SJSA1 (cell line): ENCODE measurements at places on chromosomes 2 and 18. TPM values are rescaled to one million over a fixed set of nuclear protein-coding genes. Genes with fewer than 3 reads are reported as not detected.

DNA sequence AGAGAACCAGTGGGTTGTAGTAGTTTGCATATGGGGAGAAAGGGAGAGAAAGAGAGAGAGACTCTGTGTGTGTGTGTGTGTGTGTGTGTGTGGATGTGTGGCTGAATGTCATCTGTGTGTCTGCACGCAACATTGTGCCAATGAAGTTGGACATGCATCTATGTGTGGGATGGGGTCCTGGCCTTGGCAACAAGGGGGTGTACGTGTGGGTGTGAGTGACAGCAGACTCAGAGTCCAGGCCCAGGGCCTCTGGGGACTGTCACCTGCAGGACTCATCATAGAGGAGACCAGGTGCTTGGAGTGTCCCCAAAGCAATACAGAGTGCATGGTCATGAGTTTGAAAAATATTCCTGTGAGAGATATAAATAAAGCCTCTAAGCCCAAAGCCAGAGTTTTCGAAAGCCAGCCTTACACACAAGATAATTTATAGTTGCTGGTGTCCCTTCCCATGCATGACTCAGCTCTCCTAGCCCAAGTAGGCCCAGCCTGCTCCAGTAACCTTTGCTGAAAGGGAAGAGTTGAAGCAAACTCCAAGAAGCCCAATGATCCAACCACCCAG, 59.9 kb downstream of the TNP1 start:
- no peak for DNase-seq

The ANKRD29 gene
- 0.34 TPM in 1 of 2 replicates, not detected in the other for total RNA-seq

GRCh38 chr2:123953846-123954245, 71.2 kb upstream of the CNTNAP5 start:
- no peak for DNase-seq

- DNase-seq, result peak; percentile 86
Observed at GRCh38 chr18:11392292-11392691, 217.1 kb upstream of the SLC35G4 start.

DNA sequence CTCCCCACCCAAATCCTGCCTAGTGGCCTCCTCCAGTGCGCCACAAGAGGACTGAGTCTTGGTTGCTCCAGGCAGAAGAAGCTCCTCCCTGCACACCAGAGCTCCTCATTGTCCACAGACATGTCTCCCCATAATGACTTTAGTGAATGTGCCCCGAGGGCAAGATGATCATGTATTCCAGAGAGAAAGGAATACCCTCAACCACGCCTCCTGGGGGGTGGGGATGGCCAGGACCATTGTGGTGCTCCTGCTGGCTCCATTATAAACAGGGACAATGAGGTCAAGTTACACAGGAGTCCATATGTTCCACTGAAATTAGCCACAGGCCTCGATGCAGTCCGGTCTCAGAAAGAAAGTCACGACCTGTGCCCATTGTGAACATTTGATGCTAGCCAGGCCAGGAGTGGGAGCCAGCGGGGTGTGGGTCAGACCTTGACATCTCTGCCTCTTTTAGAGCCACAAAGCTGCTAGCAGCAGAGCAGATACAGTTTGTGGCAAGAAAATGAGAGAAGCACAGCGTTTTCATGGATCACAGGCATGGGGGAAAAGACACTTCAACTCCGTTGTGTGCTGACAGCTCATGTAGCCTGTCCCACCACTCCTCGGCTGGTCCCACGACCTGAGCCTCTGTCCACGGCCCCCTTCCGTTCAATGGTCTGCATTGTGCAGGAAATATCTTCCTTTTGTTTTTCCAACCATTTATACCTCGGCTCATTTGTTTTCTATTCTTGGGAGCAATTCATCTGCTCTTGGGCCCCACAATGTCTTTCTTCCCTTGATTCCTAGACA, 70.7 kb upstream of the FZD7 start:
- DNase-seq, result no peak

DNA sequence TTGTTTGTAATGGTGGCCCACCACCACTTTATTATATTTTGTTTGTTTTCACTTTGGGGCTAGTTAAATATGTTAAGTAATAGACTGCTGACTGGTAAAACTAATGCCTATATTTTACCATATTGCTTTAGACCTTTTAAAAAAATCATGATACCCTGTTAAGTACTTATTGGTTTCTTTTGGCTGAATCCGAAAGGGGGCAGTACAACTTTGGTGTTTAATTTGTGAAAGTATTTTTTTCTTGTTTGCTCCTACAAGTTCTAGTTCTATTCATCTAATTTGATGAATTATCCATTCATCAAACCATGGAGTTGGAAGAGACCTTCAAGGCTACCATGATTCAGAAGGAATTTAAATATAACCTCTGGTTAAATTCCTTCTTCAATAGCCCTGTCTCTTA, 147.0 kb downstream of the MBD5 start:
- no peak for DNase-seq
